Stimulated activated CD4-positive, alpha-beta T cell treated with anti-CD3 and anti-CD28 coated beads, TNF-alpha, amount 100 ng/mL, for 1 hour (primary cell): ENCODE measurements at places on chromosomes 16 and 17.

DNA sequence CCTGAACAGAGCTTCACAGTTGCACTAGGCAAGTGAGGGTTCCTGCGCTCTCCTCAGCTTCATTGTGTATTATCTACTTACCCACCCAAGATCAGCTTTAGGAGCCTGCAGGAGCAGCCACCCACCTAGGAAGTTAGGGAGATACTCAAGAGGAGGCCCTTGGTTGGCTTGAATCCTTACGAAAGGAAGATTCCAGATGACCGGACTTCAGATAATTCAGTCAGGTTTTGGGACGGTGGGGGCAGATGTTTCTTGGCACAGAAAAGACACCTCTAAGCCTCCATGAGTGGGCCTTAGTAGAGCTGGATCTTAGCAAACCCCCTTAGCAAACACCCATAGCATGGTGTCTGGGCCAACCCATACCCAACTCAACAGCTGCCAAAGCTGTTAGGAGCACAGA, 2.4 kb upstream of the CBFB start:
- no peak for DNase-seq

GRCh38 chr16:23499801-23500200, 10.5 kb downstream of the GGA2 start:
- DNase-seq, result no peak

DNA sequence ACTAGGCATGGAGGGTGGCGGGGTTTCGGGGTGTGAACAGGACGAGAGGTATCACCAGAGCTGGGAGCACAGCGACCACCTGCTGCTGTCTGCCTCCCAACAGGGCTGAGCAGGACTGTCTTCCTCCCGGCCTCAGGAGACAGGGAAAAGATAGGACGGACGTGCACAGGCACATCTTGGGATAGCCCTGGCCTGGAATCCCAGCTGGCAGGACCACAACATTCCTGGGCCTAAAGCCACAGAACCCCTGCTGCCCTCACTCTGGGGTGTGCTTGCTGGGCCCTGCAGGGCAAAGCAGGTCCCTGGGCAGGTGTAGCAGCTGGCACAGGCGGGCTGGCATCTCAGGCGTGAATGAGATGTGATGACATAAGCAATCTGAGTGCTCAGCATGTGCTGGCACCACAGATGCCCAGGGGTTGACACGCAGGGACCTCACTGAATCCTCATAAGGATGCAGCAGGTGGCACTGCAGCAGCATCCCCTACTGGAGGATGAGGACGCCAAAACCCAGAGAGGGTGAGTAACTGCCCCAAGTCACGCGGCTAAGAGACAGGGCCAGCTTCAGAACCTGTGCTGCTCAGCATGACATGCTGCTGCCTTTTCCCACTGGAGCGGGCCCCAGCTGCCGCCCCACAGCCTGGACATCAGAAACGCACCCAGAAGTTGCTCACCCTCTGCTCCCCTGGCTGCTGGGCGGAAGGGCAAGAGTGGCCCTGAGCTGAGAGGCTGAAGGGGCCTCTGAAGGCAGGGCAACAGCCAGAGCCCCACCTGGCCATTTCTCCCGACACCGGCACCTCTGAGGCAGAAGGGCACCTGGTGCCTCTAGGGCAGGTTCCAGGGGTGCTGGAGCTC, 7.1 kb downstream of the CORO7 start:
- DNase-seq, result no peak

- DNase-seq, result no peak
Observed at GRCh38 chr16:12837291-12837690, 33.6 kb upstream of the CPPED1 start.

- DNase-seq, result no peak
Observed at GRCh38 chr17:66383333-66383732, 80.9 kb downstream of the PRKCA start.

GRCh38 chr16:12489357-12489990, 314.2 kb downstream of the CPPED1 start:
- DNase-seq, result no peak

GRCh38 chr16:88035292-88035691, 84.1 kb downstream of the BANP start:
- no peak for DNase-seq

DNA sequence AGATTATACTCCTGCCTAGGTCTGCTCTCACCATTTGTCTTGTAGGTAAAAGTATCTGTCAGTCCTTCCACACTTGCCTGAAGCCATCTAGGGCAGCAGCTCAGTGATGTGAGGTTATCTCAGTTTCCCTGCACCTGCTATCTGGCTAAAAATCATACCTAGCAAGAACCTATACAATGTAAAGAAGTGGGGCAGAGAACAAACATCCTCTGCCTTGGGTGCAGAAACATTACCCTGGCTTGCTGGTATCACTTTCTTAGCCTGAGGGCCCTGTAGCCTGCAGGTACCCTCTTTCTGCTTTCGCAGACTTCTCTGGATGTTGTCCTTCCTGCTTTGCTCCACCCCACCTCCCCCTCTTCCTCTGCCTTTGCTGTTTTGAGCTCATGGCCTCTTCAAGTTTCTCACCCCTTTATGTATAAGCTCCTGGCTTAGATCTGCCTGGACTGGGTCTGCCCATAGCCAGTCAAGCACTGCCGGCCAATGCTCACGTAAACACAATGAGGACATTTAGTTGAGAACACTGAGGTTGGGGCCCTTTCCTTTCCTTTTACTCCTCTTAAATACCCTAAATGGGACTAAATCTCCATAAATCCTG, 8.7 kb upstream of the SDK2 start:
- no peak for DNase-seq

GRCh38 chr17:49717371-49717861, 9.7 kb upstream of the SLC35B1 start:
- no peak for DNase-seq

DNA sequence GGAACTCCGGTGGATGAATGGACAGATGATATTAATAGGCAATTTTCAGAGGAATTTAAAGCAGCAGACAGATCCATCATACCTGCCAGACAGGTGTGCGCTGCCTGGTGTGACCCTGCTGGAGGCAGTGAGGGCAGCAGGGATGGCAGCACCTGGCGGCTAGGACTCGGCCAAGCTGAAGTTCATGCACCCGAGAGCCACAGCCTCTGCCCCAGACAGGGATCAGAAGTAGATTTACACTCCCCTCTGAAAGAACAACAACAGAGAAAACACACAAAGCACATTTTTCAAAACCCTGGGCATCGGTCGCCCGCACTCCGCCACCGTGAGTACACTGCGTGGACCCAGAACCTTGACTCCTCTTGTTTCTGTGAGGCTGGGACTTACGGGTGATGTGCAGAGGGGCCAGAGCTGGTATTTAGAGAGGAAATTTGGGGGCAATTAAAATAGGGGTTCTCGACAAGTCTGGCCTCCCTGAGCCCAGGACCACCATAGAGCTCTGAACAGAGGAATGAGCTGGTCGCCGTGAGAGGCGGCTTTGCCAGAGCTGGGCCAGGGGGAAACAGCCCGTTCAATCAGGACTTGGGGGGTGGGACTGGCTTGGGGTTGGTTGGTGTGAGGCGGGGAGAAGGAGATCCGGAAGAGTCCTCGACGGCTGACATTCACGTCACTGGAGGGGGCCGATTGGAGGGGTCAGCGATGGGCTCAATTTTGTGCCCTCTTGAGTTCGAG, 101.0 kb downstream of the METRNL start:
- DNase-seq, result no peak

- DNase-seq, result no peak
Observed at GRCh38 chr16:29011112-29011511, 26.3 kb downstream of the LAT start.

DNA sequence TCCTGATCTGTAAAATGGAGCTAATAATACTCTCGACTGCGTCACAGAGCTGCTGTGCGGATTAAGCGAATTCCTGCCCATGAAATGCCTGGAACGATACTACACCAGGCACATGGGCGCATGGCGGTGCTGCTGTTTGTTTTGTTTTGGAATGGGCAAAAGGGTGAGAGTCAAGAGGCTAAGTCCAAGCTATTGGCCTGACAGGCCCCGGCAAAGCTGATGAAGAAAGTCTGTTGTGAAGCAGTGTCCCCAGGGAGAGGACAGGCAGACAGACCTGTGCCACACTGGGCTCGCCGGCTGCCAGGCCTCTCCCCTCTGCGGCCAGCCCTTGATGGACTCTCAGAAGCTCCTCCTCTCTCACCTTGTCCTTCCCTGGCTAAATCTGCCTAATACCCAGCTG, 31.3 kb upstream of the RASD1 start:
- no peak for DNase-seq

- DNase-seq, result no peak
Observed at GRCh38 chr17:19645734-19646201, 2.8 kb upstream of the ALDH3A2 start.

DNA sequence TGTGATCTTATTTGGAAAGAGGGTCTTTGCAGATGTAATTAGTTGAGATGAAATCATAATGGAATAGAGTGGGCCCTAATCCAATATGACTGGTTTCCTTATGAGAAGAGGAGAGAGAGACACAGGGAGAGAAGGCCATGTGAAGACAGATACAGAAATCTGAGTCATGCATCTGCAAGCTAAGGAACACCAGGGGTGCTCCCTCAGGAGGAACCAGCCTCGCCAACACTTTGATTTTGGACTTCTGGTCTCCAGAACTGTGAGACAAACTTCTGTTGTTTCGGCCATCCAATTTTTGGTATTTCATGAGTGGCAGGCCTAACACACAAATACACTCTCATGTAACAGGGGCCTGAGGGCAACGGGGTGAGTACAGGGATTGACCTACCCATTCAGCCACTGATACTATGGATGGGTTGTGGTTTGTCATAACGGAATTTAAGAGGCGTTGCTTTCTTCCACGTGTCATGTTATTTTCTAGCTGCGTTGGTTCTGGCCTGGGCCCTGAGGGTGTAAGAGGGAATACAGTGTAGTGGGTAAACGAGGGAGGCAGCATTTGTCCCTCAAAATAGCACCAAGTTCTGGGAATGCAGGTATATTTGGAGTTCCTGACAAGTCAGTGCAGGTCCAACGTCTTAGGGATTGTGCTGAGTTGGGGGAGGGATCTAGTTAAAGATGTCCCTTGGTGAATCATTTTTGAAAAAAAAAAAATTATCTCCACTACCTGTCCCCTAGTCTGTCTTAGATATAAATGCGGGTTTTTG, 17.7 kb downstream of the PLCG2 start:
- no peak for DNase-seq

DNA sequence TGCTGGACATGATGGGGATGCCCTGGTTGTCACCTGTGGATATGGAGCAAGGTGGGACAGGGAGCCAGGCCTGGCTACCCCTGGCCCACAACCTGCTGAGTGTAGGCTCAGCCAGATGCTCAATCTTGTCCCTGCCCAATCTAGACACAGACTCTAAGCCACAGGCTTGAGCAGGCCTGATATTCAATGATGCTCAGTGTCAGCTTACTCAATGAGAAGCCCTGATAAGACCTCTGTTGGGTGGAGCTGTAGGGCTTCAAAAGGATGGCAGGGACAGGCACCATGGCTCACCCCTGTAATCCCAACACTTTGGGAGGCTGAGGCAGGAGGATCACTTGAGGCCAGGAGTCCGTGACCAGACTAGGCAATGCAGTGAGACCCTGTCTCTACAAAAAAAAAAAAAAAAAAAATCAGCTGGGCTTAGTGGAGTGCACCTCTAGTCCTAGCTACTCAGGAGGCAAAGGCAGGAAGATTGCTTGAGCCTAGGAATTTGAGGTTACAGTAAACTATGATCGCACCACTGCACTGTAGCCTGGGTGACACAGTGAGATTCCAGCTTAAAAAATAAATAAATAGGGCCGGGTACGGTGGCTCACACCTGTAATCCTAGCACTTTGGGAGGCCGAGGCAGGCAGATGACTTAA, 3.4 kb downstream of the LCAT start:
- DNase-seq, result no peak

DNA sequence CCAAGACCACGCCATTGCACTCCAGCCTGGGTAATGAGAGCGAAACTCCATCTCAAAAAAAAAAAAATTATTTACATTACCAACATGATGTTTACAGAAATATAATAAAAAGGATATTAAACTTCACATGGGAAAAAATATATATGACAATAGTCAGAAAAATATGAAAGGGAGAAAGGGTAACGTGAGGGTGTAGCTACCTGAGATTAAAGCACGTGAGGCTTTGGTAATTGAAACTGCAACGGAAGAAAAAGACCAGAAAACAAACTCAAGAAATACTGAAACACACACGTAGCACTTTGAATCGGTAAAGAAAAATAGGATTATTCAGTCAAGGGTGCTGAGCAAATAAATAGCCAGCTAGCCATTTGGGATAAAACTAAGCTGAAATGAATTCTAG, 53.6 kb downstream of the CYTH1 start:
- DNase-seq, result no peak

DNA sequence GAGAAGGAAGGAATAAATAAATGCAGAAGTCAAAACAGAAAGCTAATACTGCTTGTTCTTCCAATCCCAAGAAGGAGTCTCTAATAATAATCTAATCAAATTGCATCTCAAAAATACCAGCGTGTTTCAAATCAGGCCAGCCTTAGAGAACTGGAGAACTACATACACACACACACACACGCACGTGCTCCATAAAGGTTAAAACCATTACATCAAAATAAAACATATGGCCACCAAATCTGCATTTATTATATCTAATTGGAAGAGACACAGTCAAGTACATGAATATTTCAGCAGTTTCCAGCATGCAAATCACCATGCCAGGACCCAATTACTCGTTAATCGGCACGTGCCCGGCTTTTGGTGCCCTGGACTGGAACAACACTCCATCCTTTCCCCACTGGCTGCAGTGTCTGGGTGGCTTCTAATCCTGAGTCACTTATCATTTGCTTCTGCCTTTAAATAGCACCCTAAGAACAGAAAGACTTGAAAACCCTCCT, 20.4 kb upstream of the KDM8 start:
- DNase-seq, result no peak

DNA sequence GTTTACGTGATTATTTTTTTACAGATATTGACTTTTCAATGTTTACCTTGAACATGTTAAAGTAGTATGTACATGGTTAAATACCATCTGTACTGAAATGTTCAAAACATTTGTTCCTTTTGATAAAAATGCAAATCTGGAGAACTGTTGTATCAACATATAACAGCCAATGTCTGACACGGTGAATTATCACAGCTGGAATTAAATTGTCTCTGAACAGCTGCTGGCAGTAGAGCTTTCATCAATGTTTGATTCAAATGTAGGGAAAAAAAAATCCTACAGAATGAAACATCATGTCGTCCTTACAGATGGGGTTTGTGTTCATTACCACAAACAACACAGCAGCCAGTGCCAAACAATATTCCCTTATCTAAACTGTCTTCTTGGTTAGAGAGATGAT, 79.9 kb downstream of the TOX3 start:
- no peak for DNase-seq

DNA sequence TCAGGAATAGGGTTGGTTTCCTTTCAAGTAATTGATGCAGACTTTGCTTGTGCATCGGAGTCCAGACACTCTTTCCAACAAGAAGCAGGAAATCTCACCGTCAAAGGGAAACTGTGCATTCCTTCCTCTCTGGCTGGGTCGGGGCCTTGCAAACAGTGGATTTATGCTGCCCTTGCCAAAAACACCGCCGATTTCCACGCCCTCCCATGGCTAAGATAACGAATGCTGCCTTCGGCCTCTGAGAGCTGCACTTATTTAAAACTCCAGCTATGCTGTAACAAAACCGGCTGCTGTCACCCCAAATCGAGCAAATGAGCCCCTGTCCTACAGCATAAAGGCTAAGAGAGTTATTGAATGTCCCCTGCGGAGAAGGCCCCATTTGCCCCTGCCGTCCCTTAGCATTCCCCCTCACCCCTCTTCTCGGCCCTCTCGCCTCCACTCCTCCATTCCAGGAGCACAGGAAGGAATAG, 275.5 kb upstream of the IRX5 start:
- DNase-seq, result no peak

GRCh38 chr17:1697681-1698080, 12.5 kb downstream of the TLCD2 start:
- no peak for DNase-seq
